ENCODE measurements at places on chromosomes 3 and 15.

- DNase-seq: no peak
Observed at GRCh38 chr3:46454606-46455005, 10.1 kb downstream of the LTF start.

- peak; percentile 75 for DNase-seq
Observed at GRCh38 chr15:68256675-68257450, 20.7 kb upstream of the FEM1B start.

- DNase-seq: no peak
Observed at GRCh38 chr3:20556661-20557060, 370.7 kb upstream of the SGO1 start.

GRCh38 chr3:188122571-188123169, 31.3 kb upstream of the LPP start:
- DNase-seq: no peak

DNA sequence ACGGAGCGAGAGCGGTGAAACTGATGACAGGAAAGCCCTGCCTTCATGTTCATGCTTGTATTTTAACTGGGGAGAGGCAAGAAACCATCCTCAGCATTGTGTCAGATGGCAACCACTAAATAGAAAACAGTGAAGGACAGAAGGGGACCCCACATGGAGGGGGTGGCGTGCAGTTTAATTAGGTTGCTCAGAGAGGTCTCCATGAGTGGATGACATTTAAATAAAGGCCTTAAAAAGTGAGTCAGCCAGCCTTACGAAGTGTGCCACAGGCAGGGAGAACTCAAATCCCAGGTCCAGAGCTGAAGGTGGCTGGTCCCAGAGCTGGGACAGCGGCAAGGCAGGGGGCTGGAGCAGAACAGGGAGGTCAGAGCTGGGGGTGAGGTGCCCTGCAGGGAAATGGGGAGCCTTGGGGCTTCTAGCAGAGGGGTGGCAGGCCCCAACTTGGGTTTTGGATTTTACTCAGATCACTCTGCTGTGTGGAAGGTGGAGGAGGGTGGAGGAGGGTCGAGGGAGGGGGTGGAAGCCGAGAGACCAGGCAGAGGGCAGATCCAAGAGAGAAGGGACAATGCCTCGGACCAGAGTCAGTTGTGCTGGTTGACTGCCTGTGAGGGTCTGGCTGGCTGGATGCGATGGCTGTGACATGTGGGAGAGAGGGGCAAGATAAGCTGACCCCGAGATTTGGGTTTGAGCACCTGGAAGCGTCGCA, 73.7 kb downstream of the KLF13 start:
- DNase-seq: no peak

DNA sequence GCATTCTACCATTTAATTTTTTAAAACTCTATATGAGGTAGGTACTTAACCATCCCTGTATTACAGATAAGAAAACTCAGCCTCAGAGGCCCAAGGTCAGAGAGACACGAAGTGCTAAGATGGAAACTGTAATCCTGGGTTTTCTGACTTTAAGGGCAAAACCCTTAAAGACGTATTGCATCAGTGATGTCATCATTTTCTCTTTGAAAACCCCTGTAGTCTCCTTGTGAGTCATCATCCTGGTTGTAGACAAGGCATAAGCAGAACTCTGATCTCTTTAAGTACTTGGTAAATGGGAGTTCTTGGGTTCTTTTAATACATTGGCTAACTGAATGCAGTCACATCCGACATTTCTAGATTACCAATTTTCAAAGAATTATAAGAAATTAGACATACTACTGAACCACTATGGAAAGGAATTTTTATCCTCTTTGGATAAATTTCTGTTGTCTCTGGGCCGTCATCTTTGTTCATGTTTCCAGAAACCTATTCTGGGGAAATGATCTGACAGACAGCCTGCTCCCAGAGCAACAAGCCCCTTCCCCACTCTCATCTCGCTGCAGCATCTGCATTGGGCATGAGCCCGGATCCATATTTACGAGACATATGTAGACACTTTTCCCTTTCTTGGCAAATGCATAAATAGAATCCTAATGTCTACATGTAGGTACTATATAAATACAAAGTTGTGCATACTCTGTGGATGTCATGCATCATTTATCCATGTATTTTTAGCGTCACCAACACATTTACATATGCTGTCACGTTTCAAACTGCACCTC, 48.7 kb upstream of the MDFIC2 start:
- no peak for DNase-seq

DNA sequence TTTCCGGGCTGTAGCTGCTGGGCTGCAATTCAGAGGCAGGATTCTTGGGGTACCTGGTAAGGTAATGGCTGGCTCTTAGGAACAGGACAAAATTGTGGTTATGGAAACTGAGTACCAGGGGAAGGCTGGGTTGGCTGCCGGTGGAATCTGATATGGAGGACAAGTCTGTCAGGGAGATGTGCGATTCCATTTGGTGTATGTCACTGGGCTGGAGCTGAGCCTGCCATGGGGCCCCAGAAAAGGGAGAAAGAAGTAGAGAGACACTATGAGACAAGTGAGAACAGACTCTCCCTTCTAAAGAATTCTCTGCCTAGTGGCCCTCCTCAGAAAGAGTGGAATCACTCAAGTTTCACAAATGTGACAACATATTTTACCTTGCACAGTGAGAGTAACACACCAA, 368.2 kb upstream of the ROPN1 start:
- DNase-seq: no peak

DNA sequence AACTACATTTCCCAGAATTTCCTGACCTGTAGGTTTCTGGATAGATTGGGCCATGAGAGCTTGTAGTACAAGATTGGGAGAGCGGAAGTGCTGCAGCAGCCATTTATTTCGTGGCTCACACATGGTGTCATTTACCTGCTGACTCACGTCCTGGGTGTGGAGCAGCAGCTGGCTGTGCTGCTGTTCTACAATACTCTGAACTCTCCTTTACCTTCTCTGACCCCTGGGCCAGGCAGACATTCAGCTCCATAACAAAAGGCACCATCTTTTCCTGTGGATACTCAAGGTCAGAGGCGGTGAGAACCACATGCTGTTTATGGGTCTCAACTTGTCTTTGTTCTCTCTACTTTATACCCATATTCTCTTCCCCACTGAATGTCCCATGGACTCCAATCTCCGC, 490.2 kb downstream of the IGSF11 start:
- DNase-seq: no peak

- DNase-seq: no peak
Observed at GRCh38 chr3:124048967-124049798, 57.3 kb upstream of the ROPN1 start.

DNA sequence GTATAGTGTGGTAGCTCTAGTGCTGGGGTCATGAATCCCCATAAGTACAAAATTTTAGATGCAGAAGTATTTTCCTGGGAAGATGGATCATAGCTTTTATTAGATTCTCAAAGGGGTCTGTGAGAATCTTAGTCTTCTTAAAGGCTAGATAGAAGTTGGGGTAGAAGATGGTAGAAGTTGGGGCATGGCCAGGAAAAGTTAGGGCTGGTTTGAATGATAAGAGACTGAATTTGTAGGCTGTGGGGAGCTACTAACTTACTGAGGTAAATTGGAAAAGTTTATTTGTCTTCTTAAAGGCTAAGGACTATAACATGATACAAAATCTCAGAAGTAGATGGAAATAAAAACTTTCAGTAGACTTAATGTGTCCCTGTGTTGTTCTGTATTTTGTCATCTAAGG, 1.6 kb upstream of the UBE2Q2 start:
- DNase-seq: no peak

GRCh38 chr3:115162759-115163158, 15.7 kb upstream of the ZBTB20 start:
- DNase-seq: no peak

DNA sequence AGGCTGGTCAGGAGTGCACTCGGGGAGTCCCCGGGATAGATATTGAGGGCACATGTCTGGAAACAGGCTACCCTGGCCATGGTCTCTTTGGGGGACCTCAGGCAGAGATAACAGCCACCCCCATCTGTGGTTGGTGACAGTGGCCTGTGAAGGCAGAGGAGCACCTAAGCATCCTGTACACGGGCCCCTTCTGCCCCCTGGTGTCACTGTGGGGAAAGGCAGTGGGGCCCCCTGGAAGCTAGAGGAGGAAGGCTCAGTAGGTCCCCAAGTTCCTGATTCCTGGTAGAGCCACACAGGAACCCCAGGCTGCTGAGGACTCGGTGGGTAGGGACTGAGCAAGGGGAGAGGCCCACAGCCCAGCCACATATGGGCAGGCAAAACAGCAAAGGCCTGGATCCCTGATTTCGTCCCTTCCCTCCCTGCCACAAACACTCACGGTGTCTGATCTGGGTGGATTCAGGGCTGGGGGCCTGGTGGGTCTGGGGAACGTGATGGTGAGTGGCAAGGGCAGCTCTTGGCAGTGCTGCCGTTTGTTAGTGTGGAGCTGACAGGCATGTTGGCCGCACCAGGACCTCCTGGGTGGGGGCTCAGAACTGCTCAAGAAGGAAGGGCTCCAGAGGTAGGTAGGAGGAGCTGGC, 14.1 kb upstream of the CXCR6 start:
- DNase-seq: peak; percentile 4

DNA sequence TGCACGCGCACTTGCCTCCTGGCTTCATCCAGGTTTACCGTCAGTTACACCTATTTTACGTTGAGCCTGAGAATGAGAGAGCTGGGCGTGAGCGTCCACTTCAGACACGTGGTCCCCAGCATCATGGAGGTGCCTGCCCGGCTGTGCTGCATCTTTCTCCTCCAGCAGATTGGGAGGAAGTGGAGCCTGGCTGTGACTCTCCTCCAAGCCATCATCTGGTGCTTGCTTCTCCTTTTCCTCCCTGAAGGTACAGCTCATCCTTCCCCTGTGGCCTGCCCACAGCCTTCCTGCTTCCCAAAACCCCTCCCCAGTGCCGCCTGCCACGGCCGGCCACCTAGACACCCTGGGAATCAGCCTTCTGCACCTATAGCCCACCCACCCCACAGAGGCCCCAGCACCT, 31.6 kb downstream of the SLC22A14 start:
- no peak for DNase-seq

GRCh38 chr15:95025924-95026728, 794.8 kb downstream of the MCTP2 start:
- DNase-seq: no peak

DNA sequence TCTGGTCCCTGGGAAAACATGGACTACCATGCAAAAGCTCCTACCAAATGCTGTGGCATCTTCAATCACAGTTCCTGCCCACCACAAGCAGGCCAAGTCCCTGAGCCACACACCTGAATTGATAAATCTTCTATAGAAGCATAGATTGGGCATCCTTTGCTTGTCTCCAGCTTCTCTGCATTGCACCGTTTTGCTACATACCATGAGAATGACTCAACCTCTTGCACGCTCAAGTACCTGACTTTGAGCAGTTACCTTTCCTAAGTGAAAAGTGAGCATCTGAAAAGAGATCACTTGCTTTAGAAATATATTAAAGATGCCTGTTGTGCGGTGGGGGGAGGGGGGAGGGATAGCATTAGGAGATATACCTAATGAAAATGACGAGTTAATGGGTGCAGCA, 31.3 kb downstream of the GATM start:
- no peak for DNase-seq

- no peak for DNase-seq
Observed at GRCh38 chr3:173891272-173892100, 493.9 kb downstream of the NLGN1 start.

GRCh38 chr3:195591220-195591619, 7.5 kb upstream of the APOD start:
- no peak for DNase-seq

- DNase-seq: no peak
Observed at GRCh38 chr15:99424131-99424571, 141.6 kb upstream of the MEF2A start.

DNA sequence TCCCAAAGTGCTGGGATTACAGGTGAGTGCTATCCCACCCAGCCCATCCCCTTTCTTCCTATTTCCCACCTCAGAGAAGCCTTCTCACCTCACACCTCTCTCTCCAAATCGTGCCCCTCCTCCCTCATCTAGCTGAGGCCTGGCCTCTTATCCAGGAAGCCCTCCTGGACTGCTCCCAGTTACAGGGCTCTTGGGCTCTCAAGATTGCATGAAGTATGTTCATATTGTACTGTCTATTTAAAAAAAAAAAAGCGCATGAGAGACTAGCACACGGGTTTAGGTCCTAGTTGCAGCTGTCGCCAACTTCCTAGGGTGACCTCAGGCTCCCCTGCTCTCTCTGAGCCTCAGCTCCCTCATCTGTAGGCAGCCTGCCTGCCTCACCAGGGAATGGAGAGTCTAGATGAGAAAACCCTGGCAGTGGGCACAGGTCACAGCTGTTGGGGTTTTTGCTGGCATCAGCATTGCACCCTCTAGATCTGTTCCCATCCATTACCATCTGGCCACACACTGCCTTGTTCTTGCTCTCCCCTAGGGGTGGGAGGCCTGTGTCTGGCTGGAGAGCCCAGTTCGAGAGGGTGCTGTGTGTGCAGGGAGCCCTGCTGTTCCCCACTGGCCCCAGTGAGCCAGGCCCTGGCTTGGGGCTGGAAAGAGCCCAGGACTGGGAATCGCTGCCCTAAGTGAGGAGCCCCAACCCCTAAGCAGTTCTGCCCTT, 24.2 kb upstream of the C15orf39 start:
- no peak for DNase-seq

DNA sequence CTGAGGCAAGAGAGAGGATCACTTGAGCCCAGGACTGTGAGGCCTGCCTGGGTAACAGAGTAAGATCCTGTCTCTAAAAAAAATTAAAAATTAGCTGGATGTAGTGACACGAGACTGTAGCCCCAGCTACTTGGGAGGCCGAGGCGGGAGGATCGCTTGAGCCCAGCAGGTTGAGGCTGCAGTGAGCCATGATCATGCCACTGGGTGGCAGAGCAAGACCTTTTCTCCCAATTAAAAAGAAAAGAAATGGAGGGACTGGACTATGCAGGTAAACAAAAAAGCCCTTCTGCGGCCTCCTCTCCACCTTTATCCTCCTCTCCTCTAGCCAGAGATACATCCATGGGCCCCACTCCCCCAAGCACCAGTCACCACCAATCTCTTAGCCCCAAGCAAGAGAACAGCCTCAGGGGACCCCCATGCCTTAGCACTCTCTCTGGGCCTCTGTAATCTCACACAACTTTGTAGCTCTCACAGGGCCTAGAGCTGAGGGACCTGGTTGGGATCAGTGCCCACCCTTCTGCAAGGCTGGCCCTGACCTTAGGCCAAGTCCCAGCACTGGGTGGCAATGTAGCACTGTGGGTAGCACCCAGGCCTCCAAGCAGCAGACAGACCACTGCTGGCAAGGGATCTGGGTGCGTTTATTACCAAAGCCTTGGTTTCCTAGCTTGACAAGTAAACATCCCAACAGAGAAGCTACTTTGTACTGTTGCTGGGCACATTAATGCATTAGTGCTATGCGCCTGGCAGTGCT, 43.4 kb downstream of the FAM174B start:
- DNase-seq: no peak

DNA sequence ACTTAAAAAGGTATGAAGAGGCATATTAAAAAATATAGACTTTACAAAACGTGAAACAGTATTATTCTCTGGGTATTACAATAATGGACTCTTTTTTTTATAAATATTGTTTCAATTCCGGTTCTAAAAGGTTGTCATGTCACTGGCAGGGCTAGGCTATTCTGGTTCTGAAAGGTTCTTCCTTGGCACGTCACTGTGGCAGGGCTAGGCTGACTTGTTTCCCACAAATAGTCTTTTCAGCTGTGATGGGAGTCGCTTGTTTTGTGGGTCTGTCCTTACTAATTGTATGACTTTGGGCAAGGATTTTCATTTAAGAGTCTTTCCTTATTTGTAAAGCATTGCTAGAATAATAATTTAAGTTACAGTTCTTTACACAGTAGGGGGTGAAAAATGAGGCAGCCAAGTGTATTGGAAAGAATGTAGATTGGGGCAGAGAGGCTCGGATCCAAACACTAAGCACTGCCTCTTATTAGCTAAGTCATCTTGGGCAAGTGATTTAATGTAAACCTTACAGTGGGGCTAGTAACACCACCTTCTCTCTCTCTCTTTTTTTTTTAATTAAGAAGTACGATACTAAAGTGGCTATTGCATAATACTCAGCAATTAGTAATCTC, 12.4 kb upstream of the MELTF start:
- DNase-seq: no peak
